ENCODE measurements at places on chromosomes 3 and 15. TPM values are rescaled to one million over a fixed set of nuclear protein-coding genes. Genes with fewer than 3 reads are reported as not detected.

Gene C3orf85
- not detected for total RNA-seq

Gene CNTN4
- 10.2 TPM for total RNA-seq

Gene FOXL2
- total RNA-seq = not detected

Gene AHSG
- total RNA-seq = not detected

Gene STRC
- 0.40 TPM for total RNA-seq

Gene CCK
- 0.93 TPM for total RNA-seq

Gene ERICH6
- total RNA-seq = not detected

Gene STAC
- total RNA-seq = 11.6 TPM

Gene TRAIP
- total RNA-seq = 1.6 TPM

Gene PPM1L
- 48.8 TPM for total RNA-seq

Gene ARL6IP5
- total RNA-seq = 184 TPM

Gene ZNF80
- not detected for total RNA-seq

Gene KBTBD12
- total RNA-seq = 4.2 TPM

Gene RTP1
- not detected for total RNA-seq
